Esophagus muscularis mucosa (tissue), 4 donors: ENCODE measurements at places on chromosomes 7 and 10. TPM values are rescaled to one million over a fixed set of nuclear protein-coding genes. Genes with fewer than 3 reads are reported as not detected.

DNA sequence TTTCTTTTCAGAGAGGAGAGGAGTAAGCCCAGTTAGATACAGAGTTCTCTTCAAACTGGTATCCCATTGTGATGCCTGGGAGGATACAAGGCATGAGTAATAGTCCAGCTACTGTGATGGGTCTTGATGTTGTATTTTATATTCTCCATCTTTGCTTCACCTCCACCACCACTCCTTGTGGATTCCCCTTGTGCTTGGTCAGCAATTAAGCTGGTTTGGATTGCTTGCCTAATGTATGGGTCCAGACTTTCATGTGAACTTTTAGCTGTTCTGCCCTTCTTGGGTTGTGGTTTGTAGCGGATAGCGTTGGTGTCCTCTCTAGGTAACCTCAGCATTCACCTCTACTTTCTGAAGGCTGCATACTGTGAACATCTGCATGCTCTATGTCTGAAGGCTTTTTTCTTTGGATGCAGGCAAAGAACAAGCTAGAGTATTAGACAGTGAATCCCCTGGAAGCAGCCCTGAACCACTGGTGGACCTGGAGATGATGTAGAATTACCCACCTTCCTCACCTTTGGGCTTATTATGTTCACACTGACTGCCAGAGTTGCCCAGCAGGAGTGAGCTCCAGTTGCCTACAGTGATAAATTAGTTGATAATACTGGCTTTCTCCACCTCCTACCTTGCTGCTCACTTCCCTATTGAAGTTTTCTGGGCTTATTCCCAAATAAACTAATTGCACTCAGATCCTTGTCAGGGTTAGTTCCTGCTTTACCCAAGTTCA is 126.5 kb upstream of the MTPN start:
- no peak for DNase-seq
- no peak overlapping the region for H3K4me3 ChIP-seq
- H3K36me3 ChIP-seq, result no peaks in the 10 kb centered on the region
- no peak overlapping the region for H3K27ac ChIP-seq
- H3K4me1 ChIP-seq, result no peaks in the 10 kb centered on the region
- H3K27me3 ChIP-seq, result no peaks in the 10 kb centered on the region

DNA sequence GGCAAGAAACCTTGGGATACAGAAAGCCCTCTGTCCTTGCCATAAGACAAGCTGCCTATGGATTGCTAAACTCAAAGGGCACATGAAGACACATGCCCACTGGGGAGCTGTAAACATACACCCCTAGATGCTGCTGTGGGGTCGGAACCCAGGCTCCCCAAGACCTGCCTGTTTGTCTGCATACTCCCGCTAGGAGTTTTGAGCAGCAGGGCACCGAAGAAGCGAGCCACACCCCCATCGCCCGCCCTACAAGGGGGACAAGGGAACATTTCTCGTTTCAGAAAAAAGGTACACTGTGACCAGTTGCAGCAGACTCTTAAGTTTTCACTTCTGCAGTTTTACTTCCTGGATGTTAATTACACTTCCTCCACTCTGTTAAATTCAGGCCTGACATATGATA is 680.2 kb upstream of the GHITM start:
- no peaks in the 10 kb centered on the region for H3K4me1 ChIP-seq
- H3K27ac ChIP-seq, result no peak overlapping the region
- no peaks in the 10 kb centered on the region for H3K27me3 ChIP-seq
- no peaks in the 10 kb centered on the region for H3K36me3 ChIP-seq

- no peak overlapping the region for H3K27ac ChIP-seq
- no peaks in the 10 kb centered on the region for H3K36me3 ChIP-seq
- no peak overlapping the region for H3K4me3 ChIP-seq
Measured at GRCh38 chr10:96789571-96790108, 42.5 kb upstream of the LCOR start.

DNA sequence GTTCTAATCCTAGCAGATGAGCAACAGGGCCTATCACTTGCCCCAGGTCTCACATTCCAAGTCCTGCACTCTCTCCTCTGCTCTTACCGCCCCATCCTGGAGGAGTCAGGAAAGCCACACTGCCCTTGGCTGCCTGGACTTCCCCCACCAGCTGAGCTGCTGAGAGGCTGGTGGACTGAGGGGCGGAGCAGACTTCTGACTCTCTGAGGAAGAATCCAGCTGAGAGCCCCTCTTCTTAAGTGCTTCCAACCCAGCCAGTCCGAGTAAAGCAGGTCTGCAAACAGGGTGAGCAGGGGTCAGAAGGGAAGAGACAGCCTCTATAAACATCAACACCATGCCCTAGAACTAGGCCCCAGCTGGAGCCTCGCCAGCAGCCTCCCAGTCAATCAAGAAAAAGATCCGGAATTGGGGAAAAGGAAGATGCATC is 92.4 kb upstream of the TMEM72 start:
- H3K27me3 ChIP-seq, result no peaks in the 10 kb centered on the region
- no peak overlapping the region for H3K27ac ChIP-seq
- peak; percentile 83 for DNase-seq
- no peaks in the 10 kb centered on the region for H3K4me1 ChIP-seq
- H3K4me3 ChIP-seq, result no peak overlapping the region
- H3K36me3 ChIP-seq, result no peaks in the 10 kb centered on the region

- H3K36me3 ChIP-seq, result no peaks in the 10 kb centered on the region
- peaks cover 21% of the 10 kb centered on the region for H3K4me1 ChIP-seq
- H3K4me3 ChIP-seq, result no peak overlapping the region
- no peaks in the 10 kb centered on the region for H3K27me3 ChIP-seq
- H3K27ac ChIP-seq, result no peak overlapping the region
- no peak for DNase-seq
Measured at GRCh38 chr7:131498237-131498885, 58.1 kb downstream of the PODXL start.

DNA sequence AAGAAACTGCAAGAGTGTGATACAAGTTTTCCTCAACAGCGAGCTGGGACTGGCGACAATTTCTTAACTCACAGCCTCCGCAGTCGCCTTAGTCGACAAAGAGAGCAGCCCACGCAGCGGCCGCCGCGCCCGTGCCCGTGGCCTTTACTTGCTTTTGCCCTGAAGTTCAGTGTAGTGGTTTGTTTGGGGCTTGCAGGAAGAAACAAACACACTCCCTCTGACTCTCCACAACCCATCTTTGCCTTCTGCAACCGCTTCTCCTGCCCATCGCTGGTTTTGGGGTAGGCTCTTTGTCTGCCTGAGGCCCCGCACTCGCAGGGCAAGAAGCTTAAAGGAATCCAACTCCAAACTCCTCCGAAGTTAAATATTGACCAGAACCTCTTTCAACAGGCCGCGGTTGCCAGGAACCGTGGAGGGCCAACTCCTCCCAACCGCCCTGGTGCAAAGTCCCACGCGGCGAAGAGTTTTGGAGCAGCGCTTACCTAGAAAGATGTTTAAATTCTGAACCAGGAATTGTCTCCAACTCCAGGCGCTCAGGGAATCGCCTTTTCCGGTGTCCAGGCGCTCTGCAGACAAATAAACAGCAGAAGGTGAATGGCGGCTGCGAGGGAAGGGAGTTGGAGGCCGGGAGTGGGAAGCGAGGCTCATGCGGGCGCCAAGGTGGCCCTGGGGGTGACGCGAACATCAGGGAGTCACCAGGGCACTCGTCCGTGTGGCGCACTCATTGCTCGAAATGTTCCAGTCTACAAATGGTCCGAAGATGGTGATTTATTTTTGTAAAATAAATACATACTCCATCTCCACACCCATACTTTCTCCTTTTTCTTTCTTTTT is 8.3 kb downstream of the HOXA4 start:
- peak overlapping the region; percentile 100 for H3K27ac ChIP-seq
- DNase-seq, result no peak
- H3K4me1 ChIP-seq, result peaks cover 89% of the 10 kb centered on the region
- H3K36me3 ChIP-seq, result no peaks in the 10 kb centered on the region
- H3K27me3 ChIP-seq, result no peaks in the 10 kb centered on the region

GRCh38 chr7:150381096-150381495 is 2.0 kb downstream of the ZNF775 start:
- no peak overlapping the region for H3K4me3 ChIP-seq
- no peaks in the 10 kb centered on the region for H3K27me3 ChIP-seq
- no peaks in the 10 kb centered on the region for H3K36me3 ChIP-seq
- H3K27ac ChIP-seq, result no peak overlapping the region
- no peak for DNase-seq
- peaks cover 66% of the 10 kb centered on the region for H3K4me1 ChIP-seq

GRCh38 chr7:127654404-127655394 is 2.7 kb downstream of the SND1 start:
- no peak overlapping the region for H3K27ac ChIP-seq
- no peak overlapping the region for H3K4me3 ChIP-seq
- H3K4me1 ChIP-seq, result peaks cover 51% of the 10 kb centered on the region
- H3K27me3 ChIP-seq, result no peaks in the 10 kb centered on the region

GRCh38 chr7:22831602-22832305 is 9.1 kb upstream of the TOMM7 start:
- no peaks in the 10 kb centered on the region for H3K36me3 ChIP-seq
- no peaks in the 10 kb centered on the region for H3K27me3 ChIP-seq
- peaks cover 16% of the 10 kb centered on the region for H3K4me1 ChIP-seq
- no peak for DNase-seq

GRCh38 chr10:17787087-17787961 is 21.8 kb upstream of the MRC1 start:
- DNase-seq, result peak; percentile 77
- H3K4me1 ChIP-seq, result peaks cover 9% of the 10 kb centered on the region
- no peak overlapping the region for H3K27ac ChIP-seq
- no peaks in the 10 kb centered on the region for H3K27me3 ChIP-seq

DNA sequence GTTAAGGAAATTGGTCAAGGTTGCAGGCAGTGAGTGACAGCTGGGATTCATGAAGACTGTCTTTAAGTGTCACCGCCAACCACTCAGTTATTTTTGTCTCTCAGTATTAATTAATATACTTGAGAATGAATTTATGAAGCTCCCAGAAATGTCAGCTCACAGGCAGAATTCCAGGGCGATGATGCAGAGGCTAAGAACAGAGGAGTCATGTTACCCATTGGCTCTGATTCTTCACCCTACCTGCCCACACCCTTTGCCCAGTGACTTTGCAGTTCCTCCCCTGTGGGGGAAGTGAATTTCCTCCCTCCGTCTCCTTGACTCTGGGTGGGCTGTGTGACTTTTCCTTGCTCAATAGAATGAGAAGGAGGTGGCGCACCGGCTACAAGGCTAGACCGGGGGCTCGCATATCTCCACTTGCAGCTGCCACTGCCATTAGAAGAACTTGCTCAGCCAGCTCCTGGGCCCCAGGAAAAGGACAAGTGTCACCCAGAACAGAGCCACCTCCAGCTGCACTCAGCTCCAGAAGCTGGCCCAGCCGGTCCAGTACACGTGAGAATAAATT is 157.1 kb upstream of the PRKCQ start:
- no peak overlapping the region for H3K27ac ChIP-seq
- H3K27me3 ChIP-seq, result no peaks in the 10 kb centered on the region
- H3K36me3 ChIP-seq, result no peaks in the 10 kb centered on the region

DNA sequence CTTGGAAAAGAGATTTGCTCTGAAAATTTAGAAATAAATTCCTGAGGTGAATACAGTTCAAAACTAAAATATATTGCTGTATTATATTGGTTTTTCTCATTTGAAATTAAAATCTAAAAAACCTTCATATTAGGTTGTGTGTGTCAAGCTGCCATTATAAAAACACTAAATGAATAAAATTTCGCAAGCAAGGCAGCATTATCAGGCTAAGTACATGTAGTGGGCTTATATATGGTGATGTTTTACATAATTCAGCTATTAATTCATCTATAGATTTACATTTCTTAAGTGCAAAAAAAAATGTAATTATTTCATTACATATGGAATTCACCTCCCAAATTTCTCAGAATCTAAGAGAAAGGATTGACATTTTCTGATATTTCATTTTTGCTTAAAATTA is 5.3 kb downstream of the MEOX2 start:
- H3K4me1 ChIP-seq, result peaks cover 11% of the 10 kb centered on the region
- H3K36me3 ChIP-seq, result no peaks in the 10 kb centered on the region

GRCh38 chr7:140056431-140057142 is 6.2 kb downstream of the PARP12 start:
- H3K4me1 ChIP-seq, result peaks cover 31% of the 10 kb centered on the region
- H3K4me3 ChIP-seq, result no peak overlapping the region
- peaks cover 26% of the 10 kb centered on the region for H3K36me3 ChIP-seq
- H3K27ac ChIP-seq, result no peak overlapping the region
- no peaks in the 10 kb centered on the region for H3K27me3 ChIP-seq

DNA sequence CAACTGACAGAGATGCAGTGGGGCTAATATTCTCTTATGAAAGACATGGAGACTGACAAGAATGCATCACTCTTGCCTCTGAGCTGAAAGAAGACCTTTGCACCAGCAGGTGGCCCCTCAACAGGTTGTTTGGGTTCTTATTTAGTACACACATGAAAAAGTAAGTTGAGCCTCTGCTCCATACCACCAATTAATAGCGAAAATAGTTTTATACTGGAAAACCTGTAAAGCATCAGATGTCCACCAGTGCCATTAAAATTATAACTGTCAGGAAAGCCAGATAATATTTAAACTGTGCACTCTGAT is 26.3 kb upstream of the FAM13C start:
- peaks cover 4% of the 10 kb centered on the region for H3K4me1 ChIP-seq
- no peak overlapping the region for H3K4me3 ChIP-seq
- no peaks in the 10 kb centered on the region for H3K27me3 ChIP-seq
- no peak overlapping the region for H3K27ac ChIP-seq
- no peaks in the 10 kb centered on the region for H3K36me3 ChIP-seq
- no peak for DNase-seq

DNA sequence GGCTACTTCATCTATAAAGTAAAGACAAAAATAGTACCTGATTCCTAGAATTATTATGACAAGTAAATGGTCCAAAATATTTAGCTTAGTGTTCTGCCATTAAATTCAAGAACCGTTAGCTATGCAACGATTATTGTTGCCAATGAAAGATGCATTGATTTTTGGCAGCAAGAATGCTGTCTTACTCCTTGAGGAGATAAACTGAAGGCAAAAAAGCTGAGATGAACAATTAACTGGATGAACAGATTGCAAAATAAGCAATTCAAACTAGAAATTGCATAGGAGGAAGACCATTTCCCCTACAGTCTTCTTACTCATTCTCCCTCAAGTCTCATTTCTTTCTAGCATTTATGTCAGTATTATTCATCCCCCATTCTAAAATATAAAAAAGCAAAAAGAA is 484.5 kb downstream of the PLXDC2 start:
- no peak for DNase-seq
- no peaks in the 10 kb centered on the region for H3K27me3 ChIP-seq
- H3K4me3 ChIP-seq, result no peak overlapping the region
- H3K36me3 ChIP-seq, result no peaks in the 10 kb centered on the region
- peaks cover 6% of the 10 kb centered on the region for H3K4me1 ChIP-seq

MMP21 gene
- not detected for total RNA-seq

PPP1R17 gene
- not detected for total RNA-seq

SLC18A2 gene
- total RNA-seq, result 0.65 TPM

ARMS2 gene
- not detected for total RNA-seq

UPK3B gene
- 0.84 TPM for total RNA-seq

FEZF1 gene
- not detected for total RNA-seq

TUBAL3 gene
- total RNA-seq, result 0.66 TPM

AKR1C3 gene
- total RNA-seq, result 29.7 TPM

PAX4 gene
- total RNA-seq, result not detected

ZWINT gene
- total RNA-seq, result 1.1 TPM

POLR1F gene
- total RNA-seq, result 12.5 TPM
